ENCODE measurements at places on chromosomes 16 and 17. TPM values are rescaled to one million over a fixed set of nuclear protein-coding genes. Genes with fewer than 3 reads are reported as not detected.

CCDC40 gene
- total RNA-seq = 4.5 TPM

GRCh38 chr16:62298600-62298999, 262.4 kb upstream of the CDH8 start:
- no peak for DNase-seq

DNA sequence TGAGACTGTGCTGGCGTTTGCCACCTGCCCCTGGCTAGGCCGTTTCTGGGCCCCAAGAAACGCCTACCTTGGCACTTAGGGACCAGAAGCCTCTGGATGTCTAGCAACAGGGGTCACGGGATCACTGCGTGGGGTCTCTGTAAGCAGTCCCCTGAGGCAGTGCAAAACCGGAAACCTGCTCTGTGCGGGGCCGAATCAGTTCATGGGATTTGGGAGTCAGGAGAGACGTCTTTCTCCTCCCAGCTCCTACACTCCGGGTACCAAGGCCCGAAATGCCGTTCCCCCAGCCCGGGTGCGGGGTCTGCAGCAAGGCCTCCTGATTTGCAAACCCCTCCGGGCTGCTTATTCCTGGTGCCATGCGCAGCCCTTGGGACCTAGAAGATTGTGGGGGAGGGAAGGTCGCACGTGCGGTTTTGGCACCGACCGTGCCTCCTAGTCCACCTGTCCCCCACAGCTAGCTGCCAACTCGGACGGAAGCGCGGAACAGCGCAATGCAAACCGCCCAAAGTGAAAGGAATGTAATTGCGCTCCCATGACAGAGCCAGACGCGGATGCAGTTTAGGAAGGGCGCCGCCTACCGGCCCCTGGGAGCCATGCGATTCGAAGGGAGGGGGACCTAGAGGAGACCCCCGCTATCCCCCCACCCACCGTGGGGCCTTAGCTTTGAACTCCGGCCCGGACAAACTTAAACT, 6.5 kb downstream of the IRX5 start:
- no peak for DNase-seq

- DNase-seq = no peak
Observed at GRCh38 chr17:36545077-36545464, 352 bp downstream of the GGNBP2 start.

DNA sequence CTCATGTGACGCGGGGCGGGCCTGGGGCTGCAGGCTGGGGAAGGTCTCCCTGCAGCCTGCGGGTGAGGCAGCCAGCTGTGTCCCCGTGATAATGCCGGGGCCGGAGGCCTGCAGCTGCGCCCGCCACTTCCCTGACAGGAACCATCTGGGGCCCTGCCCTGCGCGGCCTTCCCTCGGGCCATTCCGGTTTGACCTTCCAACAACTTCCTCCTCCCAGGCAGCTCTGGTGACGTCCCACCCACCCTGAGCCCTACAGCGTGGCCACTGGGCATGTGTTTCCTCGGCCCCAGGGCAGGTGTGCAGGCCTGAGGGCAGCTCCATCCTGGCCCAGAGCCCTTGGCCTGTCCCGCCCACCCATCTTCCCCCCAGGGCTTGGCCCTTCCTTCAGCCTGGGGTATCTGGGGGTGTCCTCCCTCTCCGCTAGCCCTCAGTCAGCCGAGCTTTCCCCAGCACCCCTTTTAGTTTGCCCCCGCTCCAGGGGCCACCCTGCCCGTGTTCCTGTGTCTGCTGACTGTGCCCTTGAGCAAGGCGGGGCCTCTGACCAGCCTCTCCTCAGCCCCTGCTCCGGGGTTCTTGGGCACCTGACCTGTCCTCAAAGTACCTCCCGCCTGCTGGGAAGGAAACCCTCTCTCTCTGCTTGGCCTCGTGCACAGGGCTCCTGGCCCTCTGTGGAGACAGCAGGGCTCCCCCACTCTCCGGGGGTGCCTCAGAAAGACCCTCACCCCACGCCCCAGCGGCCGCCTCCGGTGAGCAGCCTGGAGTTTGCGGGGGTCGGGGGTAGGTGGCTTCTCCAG, at the start of gene CBFA2T3:
Gene CBFA2T3, minus strand, starts transcription at position 190 of the 794 bp plus-strand sequence. CDS start 400 bp downstream, outside the sequence.
- DNase-seq = peak; percentile 90

Data from Right ventricle myocardium superior (tissue), 1 donor.